ENCODE measurements at places on chromosomes 3 and 15. TPM values are rescaled to one million over a fixed set of nuclear protein-coding genes. Genes with fewer than 3 reads are reported as not detected.
A peak's percentile ranks its signal among the peaks of the same experiment; 100 is the strongest.

Gene CHP1
- 74.2 TPM for total RNA-seq

DNA sequence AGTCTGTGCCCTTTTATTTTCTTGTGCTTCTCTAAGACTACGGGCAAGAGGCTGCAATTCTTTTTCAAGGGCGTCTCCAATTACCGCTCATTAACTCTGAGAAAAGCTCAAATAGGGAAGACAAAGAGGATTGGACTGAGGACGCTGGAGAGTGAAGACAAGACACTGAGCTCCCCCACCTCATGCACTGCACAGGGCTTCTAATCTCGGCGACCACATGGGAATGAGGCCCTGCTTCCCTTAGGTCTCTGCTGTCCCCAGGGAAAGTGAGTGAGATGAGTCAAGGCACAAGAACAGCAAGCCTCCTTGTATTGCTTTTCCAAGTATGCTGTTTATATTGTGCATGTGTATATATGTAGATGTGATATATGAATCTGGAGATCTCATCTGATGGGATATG lies 392.2 kb upstream of the CFAP20DC start:
- DNase-seq: no peak

Gene SLC27A2
- total RNA-seq: 24.4 TPM

GRCh38 chr3:180352261-180352660 lies 249.7 kb upstream of the TTC14 start:
- DNase-seq: no peak

Gene DOCK3
- 0.02 TPM for total RNA-seq

DNA sequence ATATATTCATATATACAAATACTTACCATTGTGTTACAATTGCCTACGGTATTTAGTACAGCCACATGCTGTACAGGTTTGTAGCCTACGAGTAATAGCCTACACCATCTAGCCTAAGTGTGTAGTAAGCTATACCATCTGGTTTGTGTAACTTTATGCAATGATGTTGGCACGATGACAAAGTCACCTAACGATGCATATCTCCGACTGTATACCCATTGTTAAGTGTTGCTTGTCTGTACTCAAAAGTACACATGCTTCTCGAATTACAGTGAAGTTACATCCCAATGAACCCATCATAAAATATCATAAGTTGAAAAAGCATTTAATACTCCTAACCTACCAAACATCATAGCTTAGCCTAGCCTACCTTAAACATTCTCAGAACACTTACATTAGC lies 327.1 kb downstream of the KBTBD8 start:
- DNase-seq: no peak

DNA sequence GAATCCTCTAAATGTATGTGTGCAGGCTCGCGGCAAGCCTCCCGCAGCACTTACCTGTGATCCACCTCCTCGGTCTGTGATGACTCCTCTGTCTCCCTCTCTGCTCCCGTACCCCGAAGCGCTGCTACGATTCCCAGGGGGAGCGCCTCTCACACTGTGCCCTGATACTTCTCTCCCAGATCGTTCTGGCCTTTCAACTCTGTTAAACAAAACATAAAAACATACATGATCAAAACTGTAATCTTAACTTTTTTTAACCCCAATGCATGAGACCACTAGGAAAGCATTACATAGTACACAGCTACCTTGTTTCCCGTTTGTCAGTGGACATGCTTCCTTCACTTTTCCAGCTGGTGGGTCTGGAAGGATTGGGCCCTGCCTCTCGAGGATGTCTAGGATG lies 46.6 kb downstream of the SLTM start:
- no peak for DNase-seq

- no peak for DNase-seq
Observed at GRCh38 chr3:129695230-129695629, 88.8 kb upstream of the PLXND1 start.

Gene ZNF385D
- total RNA-seq: 0.66 TPM

- no peak for DNase-seq
Observed at GRCh38 chr15:93073465-93073952, 15.5 kb downstream of the RGMA start.

DNA sequence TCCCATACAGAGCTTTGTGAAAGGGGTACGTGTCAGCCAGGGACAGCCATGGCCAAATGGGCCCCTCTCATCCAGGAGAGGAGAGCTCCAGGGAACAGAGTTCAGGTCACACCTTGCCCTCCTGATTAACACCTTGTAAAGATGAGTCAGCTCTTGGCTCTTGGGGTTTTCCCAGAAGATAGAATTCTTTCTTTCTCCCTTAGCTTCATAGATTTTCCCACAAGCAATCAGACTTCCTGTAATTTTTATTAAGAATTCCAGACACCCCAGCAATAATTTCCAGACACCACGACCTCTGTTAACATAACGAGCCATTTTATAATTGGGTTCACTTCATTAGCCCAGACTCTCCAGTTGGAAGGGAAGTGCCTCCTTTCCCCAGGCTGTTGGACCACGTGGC lies 86.4 kb downstream of the LRTM1 start:
- no peak for DNase-seq

GRCh38 chr3:40581166-40581565 lies 56.4 kb downstream of the ZNF621 start:
- no peak for DNase-seq

GRCh38 chr3:72437661-72438406 lies 410.4 kb downstream of the SHQ1 start:
- peak; percentile 28 for DNase-seq

- no peak for DNase-seq
Observed at GRCh38 chr15:79526376-79526775, 94.2 kb downstream of the MINAR1 start.

Gene HAUS2
- 43.3 TPM for total RNA-seq

GRCh38 chr3:122800706-122801237 lies 5.9 kb downstream of the SLC49A4 start:
- no peak for DNase-seq

Gene MME
- 2.5 TPM for total RNA-seq

DNA sequence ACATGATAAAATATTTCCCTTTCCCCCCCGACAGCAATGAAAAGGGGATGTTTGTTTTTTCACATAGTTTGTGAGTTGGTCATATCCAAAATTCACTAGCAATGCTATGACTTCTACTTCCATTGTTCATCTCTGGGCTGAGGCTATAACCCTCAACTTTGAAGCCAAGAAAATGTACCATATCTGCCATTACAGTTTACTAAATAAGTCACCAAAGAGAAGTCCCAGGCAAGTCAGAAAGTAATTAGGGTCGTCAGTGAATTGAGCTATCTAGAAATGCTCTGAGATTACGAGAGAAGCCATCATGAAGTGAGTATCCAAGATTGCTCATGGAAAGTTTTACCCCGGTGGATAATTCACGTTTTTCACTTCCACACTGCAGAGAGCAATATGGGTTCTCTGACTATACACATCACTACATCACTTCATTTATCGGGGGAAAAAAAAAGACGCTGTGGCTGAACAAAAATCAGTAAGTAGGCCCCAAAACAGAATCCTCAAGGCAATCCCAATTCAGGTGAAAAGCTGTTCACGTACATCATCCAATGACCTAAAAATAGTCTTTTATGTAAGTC lies 1.4 kb downstream of the PEAK1 start:
- DNase-seq: no peak
